IMR-90 (cell line): ENCODE measurements at places on chromosomes 2 and 18. TPM values are rescaled to one million over a fixed set of nuclear protein-coding genes. Genes with fewer than 3 reads are reported as not detected.

Gene TMEFF2
- 1.3 and 1.4 TPM in 2 replicates for total RNA-seq

- DNase-seq = no peak
Observed at GRCh38 chr2:5328826-5329225, 363.4 kb upstream of the SOX11 start.

Gene ZAP70
- total RNA-seq = under 0.01 TPM in 1 of 2 replicates, not detected in the other

Gene ZNF804A
- 2.2 and 3.3 TPM in 2 replicates for total RNA-seq

Gene SCN3A
- total RNA-seq = 0.90 and 1.4 TPM in 2 replicates

Gene CYS1
- under 0.01 and 0.28 TPM in 2 replicates for total RNA-seq
